ENCODE measurements at places on chromosomes 1 and 21.

DNA sequence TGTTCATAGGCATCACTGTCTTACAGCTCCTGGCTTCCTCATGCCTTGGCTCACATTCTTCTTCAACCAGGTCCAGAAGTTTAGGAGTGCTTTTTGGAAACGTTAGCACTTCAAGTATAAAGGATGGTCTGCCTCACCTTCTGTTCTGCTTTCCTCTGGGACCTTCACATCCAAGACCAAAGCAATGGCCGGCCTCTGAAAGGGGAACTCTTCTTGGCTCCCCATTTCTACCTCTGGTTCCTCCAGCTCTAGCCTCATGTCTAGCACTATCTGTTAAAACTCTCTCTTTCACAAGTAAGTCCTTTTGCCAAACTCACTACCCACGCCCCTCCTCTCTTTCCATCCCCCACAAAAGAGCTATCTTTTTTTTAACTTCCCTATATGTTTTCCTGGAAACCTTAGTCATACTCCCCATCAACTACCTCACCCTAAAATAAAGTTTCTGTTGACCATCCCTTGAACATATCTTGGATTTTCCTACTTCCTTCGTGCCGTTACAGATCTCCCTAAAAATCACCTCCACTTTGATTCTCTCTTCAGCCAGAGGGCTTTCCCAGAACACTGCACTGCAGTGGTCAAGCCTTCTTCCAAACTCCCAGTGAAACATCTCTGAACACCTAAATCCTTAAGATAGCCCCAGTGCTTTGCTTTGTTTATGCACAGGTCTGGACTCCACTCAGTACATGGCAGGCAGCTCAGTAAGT is 7.9 kb downstream of the SORT1 start:
- DNase-seq = no peak

- DNase-seq = no peak
These were observed 1433.1 kb downstream of the PLA2G4A start for GRCh38 chr1:188261849-188262248.

- no peak for DNase-seq
These were observed 223.2 kb downstream of the SMYD3 start for GRCh38 chr1:246283771-246284410.

DNA sequence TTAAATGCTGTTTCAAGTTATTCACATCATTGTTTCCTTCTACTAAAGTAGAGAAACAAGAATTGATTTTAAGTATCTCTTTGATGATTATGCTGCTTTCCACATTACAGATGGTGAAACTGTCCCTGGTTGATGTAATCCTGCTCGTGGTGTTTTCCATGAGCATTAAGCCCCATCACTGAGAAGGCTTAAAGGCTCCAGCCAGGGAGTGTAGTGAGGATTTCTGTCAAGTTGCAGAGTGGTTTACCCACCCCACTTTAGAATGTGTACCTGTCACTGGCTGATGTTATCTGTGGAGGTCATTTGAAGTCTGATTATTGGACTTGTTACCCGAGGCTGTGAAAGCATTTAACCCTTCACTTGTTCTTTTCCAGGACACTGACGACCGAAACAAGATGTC is 12.9 kb downstream of the CERS2 start:
- no peak for DNase-seq

- no peak for DNase-seq
These were observed 9.0 kb downstream of the GON4L start for GRCh38 chr1:155847823-155848529.

- DNase-seq = no peak
These were observed 896.3 kb downstream of the TTLL7 start for GRCh38 chr1:83102630-83103071.

- DNase-seq = no peak
These were observed 30.4 kb downstream of the NGF start for GRCh38 chr1:115307661-115308060.

DNA sequence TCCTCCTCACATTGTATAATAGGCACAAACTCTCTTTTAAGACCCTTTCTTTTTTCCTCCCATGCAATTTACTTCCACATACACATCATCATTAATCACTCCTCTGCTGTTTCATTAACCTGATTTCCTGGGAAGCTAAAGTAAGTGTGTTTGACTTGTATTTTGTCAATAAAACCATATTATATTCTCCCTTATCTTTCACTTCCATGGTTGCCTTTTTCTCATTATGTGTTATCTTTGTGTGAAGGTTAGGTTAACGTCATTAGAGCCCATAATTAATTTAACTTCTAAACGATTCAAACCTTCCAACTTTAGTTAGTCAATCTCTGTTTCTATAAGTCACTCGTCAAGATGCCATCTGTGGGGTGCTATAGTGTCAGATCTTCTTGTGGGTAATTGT is 313.0 kb downstream of the PAPPA2 start:
- no peak for DNase-seq

DNA sequence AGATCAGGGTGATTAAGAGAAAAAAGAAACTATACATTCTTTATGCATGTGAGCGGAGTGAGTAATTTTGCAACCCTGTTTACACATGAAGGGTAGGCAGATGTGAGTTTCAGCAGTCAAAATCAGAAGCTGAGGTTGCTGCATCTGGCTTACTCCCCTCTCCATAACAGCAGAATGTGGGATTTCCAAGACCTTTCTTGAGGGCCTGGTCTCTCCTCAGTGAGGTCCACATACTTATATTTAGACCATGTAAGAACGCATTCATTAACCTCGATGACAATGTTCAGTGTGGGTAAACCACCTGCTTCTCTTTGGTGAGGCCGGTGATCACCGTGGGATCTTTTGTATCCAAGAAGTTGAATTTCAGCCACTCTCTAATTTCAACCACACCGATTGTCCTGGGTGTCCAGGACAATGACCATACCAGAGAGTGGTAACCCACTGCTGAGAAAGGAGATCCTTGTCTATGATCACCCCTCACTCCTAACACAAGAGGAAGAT is 18.7 kb upstream of the RAP1A start:
- DNase-seq = no peak

GRCh38 chr1:244659694-244660093 is 6.8 kb downstream of the DESI2 start:
- no peak for DNase-seq

DNA sequence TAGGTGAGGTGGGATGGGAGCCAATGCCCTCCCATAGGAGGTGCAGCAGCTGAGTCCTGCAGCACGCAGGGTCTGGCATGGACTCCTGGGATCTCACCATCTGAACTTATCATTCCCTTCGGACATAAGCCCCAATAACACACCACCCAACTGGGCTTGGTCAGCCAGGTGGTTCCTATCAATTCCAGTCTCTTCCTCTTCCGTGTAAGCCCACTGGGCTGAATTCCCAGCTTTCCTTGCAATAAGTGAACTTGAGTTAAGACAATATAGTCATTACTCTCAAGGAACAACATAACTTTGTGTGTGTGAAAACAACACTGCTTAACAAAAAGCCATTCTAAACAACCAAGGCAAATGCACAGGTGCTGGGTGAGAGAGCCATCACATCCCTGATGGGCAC is 86.6 kb upstream of the EDN2 start:
- no peak for DNase-seq

DNA sequence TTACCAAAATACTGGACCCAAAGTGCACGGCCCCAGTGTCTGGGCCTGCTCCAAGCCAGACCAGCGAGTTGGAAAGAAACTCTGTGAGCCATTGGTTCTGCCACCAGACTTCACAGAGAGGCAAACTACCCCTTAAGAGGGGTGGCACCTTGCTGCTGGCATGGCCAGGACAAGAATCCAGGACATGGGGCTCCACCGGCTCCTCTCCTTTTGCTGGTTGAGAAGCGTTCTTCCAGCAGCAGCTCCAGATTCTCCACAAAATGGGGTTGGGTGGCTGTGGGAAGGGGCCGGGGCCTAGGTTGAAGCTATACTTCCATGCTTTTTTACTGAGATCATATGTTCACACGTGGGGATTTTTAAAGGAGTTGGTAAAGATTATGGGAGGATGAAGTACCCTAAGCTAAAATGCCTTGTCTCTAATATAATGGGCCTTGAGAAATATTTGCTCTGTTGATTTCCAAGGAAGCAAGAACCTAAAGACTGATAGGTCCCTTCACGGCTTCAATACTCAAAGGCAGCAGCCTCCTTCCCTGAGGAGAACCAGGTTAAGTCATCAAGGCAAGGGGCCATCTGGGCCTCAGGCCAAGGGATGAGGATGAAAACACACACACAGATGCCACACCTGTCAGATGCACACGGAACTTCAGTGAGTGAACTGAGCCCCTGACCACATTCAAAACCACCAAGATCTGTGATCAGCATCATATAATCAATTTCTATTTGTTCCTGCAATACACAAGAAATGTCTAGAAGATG is 3.1 kb downstream of the C1orf198 start:
- DNase-seq = no peak

GRCh38 chr1:204962742-204963632 is 80.0 kb upstream of the CNTN2 start:
- DNase-seq = no peak

- DNase-seq = peak; percentile 6
These were observed 746 bp downstream of the AK4 start for GRCh38 chr1:65148548-65149350.

GRCh38 chr1:165737196-165737595 is 31.5 kb downstream of the TMCO1 start:
- DNase-seq = no peak

- no peak for DNase-seq
These were observed 54.7 kb downstream of the PIGK start for GRCh38 chr1:77164434-77164944.

DNA sequence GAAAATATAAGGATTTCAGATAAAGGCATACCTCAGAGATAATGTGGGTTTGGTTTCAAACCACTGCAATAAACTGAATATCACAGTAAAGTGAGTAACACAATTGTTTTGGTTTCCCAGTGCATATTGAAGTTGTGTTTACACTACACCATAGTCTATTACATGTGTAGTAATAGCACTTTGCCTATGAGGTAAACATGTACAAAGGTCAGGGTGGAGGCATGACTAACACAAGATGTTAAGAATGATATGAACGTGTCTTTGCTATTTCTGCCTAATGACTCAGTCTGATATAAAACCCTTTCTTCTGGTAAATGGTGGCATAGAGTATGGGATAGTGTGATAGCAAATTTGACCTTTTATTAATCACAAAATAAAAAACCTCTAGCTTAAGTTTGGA is 621.5 kb upstream of the ADGRL2 start:
- no peak for DNase-seq

GRCh38 chr1:65092691-65093090 is 55.3 kb upstream of the AK4 start:
- DNase-seq = no peak

DNA sequence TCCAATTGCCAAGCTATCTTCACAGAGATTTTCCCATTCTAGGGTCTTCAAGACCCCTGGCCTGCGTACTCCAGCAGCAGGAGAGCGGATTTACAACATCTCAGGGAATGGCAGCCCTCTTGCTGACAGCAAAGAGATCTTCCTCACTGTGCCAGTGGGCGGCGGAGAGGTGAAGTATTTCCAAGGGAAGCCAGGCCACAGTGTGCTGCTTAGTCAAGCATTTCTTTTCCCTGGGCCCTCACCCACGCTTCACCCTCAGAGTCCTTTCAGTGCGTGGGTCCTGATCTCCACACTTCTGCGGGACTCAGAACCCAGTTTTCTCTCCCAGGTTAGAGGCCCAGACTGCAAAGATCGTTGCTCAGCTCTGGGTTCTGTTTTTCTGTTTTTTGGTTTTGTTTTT is 13.1 kb downstream of the CDCA8 start:
- no peak for DNase-seq

GRCh38 chr21:36567216-36567885 is 87.4 kb upstream of the CLDN14 start:
- no peak for DNase-seq

GRCh38 chr21:29499734-29500343 is 201.1 kb downstream of the BACH1 start:
- DNase-seq = no peak

GRCh38 chr1:43824795-43825194 is 108.8 kb upstream of the ARTN start:
- no peak for DNase-seq

Data from T-cell (primary cell).